Progenitor cell of endocrine pancreas (in vitro differentiated cells): ENCODE measurements at places on chromosomes 2 and 18. TPM values are rescaled to one million over a fixed set of nuclear protein-coding genes. Genes with fewer than 3 reads are reported as not detected.

DNA sequence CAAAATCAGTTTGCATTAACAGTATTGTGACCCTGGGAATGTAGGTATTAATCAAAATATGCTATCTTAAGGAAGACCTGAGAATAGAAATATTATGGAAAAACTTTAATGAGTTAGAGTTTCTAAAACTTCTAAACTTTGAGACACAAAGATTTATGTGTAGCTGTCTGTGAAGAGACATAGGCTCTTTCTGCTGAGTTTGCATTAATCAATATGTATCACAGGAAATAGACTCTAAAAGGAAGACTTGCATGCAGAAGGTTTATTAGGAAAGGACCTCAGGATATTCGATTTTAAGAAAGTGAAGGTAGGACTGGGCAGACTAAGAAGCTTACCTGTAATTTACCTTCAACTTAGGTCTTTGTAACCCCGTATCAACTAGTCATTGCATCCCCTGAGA, 494.8 kb upstream of the NRXN1 start:
- no peaks in the 10 kb centered on the region for H3K4me1 ChIP-seq
- DNase-seq = no peak
- no peaks in the 10 kb centered on the region for H3K36me3 ChIP-seq
- H3K4me3 ChIP-seq = no peak overlapping the region

DNA sequence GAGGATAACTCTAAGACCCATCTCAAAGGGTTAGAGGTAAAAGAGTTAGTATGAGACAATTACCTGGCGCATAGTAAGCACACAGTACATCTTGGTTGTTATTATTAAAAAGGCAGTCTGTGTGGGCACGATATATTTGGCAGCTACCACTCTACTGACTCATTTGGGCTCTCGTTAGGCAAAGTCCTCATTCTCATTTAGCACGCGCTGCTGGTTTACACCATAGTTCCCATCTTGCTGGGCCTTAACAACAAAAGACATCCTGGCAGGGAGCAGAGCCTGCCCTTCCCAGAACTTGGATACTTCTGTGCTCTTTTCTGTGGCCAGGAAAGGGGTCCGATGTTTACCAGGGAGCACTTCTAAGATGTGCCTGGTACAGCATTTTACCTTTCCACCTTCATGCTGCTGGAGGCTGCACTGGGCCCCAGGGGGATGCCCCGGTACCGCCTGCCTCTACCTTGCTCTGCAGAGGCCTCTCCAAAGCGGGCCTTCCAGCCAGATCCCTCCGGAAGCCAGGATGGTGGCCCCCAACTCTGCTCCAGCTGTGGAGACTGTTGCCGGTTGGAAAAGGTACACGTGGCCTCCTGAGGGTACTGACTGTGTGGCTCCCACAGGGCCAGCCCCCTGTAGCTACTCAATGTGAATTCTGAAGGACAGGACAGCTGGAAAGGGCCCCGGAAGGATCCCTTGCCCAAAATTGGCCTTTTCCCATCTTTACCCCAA, 15.0 kb downstream of the GLI2 start:
- no peak overlapping the region for H3K4me3 ChIP-seq
- H3K36me3 ChIP-seq = no peaks in the 10 kb centered on the region
- peaks cover 64% of the 10 kb centered on the region for H3K27me3 ChIP-seq
- DNase-seq = peak; percentile 4
- H3K4me1 ChIP-seq = no peaks in the 10 kb centered on the region

GRCh38 chr2:62217970-62218369, 22.1 kb downstream of the B3GNT2 start:
- H3K36me3 ChIP-seq = peaks cover 23% of the 10 kb centered on the region
- H3K27ac ChIP-seq = no peak overlapping the region
- no peak for DNase-seq
- peaks cover 15% of the 10 kb centered on the region for H3K4me1 ChIP-seq

- H3K36me3 ChIP-seq = no peaks in the 10 kb centered on the region
- no peaks in the 10 kb centered on the region for H3K4me1 ChIP-seq
- H3K27ac ChIP-seq = no peak overlapping the region
- no peak for DNase-seq
Observed at GRCh38 chr18:69958422-69958821, 10.7 kb upstream of the CD226 start.

DNA sequence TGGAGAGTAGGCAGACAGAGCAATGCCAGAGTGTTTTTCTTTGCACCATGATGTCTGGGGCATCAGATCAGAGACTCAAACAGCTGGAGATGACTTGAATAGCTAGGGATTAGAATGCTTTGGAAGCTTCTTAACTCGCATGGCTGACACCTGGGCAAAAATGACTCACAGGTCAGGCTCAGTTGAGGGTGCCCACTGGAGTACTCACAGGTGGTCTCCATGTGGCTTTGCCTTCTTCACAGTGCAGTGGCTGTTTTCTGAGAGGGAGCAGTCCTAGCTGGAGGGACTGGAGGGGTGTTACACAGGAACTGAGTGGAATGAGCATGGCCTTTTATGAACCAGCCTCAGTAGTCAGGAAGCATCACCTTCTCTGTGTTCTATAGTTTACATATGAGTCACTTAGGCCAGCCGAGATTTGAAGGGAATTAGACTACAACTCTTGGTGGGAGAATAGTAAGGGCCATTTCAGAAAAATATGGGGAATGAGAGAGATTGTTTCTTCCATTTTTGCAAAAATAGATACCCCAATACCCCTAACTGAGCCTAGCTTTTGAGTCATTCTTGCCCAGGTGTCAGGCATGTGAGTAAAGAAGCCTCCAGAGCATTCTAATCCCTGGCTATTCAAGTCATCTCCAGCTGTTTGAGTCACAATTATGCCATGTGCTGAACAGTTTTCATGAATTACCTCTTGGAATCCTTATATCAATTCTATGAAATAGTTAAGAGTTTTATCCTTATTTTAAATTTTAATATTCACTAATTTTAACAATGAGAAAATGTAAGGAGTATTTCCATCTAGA, 7.1 kb upstream of the PPP1R1C start:
- DNase-seq = no peak
- H3K4me3 ChIP-seq = no peak overlapping the region

- no peak overlapping the region for H3K4me3 ChIP-seq
- peaks cover 2% of the 10 kb centered on the region for H3K4me1 ChIP-seq
- no peak overlapping the region for H3K27ac ChIP-seq
- peak; percentile 58 for DNase-seq
- peaks cover 3% of the 10 kb centered on the region for H3K36me3 ChIP-seq
Observed at GRCh38 chr2:34012715-34013302, 413.7 kb upstream of the FAM98A start.

XIRP2 gene
- 0.12 and 0.13 TPM in 2 replicates for total RNA-seq

SLC5A7 gene
- total RNA-seq = 0.60 and 1.8 TPM in 2 replicates

IL36A gene
- total RNA-seq = not detected in 2 replicates
